ENCODE measurements at places on chromosomes 3 and 15.

DNA sequence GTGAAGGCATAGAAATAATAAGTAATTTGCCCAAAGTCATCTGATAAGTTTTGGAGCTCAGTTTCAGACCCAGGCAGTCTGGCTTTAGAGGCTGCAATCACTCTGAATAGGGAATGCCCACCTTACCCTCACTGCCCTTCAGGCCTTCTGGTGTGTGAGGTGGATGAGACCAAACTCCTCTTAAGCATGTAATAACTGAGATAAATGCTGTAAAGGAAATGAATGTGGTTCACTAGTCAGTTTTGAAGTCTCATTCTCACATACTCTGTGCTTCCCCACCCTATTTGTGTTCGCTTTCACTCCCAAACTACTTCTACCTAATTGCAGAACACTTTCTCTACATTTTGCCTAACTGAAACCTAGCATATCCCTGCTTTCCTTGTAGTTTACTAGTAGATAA, 144.1 kb downstream of the FILIP1L start:
- DNase-seq = no peak

GRCh38 chr3:139780593-139780992, 102.8 kb upstream of the NMNAT3 start:
- DNase-seq = no peak

GRCh38 chr15:57502116-57502515, 89.6 kb upstream of the MYZAP start:
- no peak for DNase-seq

GRCh38 chr3:112799946-112800345, 46.7 kb downstream of the CD200R1L start:
- no peak for DNase-seq

DNA sequence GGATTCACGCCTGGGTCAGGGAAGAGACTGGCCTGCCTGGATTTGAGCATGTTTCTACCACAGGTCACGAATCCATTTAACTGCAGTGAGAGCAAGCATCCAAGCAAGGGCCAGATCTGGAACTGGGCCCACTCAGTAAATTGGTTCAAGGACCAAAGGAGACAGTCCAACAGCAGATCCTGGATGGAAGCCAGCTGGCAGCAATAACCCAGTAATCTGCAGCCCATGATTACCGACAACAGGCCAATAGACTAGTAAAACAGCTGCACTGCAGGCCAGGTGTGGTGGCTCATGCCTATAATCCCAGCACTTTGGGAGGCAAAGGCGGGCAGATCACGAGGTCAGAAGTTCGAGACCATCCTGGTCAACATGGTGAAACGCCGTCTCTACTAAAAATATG, 11.8 kb downstream of the SAMD7 start:
- no peak for DNase-seq

DNA sequence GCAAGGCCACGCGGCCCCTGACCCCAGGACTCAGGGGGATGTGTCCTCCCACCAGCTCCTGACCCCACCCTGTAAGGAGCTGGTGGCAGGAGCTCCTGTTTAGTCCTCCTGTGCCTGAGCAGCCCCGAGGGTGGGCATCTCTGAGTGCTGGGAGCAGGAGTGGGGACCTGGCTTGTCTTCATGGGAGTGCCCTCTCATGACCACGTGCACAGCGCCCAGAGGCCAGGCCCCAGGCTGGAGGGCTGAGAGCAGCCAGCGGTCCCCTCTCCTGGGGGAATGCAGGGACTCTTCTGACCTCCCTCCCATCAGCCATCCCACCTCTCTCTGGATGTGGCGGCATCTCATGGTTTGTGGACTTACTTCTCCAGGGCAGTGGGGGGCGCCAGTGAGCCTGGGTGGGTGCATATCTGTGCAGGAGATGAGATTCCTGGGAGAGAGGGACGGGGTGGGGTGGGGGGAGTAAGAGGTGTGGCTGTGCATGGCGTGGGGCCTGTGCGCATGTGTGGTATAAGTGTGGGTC, 205.6 kb downstream of the TBC1D2B start:
- no peak for DNase-seq

GRCh38 chr3:121793078-121793477, 41.8 kb downstream of the IQCB1 start:
- no peak for DNase-seq

DNA sequence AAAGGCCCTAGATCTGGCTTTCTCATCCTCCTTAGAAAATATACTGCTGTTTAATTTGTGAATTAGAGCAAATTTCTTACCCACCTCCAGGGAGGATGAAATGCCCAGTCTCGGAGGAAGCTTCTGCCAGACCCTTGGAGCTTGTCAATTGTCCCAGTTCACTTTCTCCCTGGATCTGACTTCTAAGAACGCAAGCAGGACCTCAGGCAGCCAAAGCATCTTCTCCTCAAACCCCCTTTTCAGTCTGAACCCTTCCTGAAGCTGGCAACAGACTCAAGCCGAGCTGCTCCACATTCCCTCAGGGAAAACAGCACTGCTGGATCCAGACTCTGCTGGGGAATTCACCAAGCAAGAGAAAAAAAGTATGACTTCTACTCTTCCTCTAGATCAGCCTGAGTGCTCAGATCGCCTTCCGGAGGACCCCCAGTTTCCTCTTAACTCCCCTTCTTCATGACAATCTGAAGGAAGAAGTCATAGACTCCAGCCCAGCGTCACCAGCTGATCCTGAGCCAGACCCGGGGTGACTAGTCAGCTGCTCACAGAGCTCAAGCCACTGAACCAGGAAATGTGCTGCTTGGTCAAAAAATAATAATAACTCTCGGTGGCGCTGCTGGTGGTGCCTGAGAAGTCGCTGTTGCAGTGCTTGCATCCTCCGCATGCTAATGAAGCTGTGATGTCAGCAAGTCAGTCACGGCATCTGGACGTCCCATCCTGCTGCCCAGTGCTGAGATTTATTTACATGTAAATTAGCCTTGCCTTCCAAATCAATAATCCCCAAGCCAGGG, at the start of gene PRICKLE2:
PRICKLE2 (minus strand) TSS at position 641 of the 785 bp plus-strand sequence. CDS start 26,539 bp downstream, outside the sequence.
- DNase-seq = no peak

DNA sequence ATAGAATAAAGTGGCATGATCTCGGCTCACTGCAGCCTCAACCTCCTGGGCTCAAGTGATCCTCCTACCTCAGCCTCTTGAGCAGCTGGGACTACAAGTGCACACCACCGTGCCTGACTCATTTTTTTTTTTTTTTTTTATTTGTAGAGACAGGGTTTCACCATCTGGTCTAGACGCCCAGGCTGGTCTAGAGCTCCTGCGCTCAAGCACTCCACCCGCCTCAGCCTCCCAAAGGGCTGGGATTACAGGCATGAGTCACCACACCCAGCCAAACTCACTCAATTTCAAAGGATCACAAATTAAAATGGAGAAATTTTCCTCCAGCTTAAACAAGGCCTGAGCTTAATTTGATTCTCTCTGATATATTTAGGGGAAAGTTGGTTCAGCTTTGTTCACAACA, 27.3 kb upstream of the NMB start:
- DNase-seq = no peak

GRCh38 chr3:146145642-146146041, 15.3 kb downstream of the PLOD2 start:
- no peak for DNase-seq

GRCh38 chr3:182284793-182285192, 508.5 kb upstream of the ATP11B start:
- DNase-seq = no peak

DNA sequence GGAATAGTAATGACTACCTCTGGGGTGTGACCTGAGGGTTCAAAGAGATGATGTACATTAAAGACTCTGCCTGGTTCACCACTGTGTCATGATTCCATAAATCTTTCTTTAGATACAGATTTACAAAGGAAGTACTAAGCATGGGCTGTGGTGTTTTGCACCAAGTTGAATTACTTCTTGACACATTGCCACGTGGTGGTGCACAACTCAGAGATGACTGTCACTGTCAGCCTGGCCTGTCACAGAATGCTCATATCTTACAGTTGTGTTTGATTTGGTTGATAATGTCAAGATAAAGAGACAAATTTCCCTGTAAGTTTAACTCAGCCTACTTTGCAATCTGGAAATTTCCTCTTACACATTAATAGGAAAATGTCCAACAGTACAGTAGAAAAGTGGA, 3.2 kb downstream of the CTDSPL start:
- DNase-seq = no peak

- DNase-seq = no peak
Observed at GRCh38 chr3:116939091-116939490, 229.5 kb downstream of the TUSC7 start.

DNA sequence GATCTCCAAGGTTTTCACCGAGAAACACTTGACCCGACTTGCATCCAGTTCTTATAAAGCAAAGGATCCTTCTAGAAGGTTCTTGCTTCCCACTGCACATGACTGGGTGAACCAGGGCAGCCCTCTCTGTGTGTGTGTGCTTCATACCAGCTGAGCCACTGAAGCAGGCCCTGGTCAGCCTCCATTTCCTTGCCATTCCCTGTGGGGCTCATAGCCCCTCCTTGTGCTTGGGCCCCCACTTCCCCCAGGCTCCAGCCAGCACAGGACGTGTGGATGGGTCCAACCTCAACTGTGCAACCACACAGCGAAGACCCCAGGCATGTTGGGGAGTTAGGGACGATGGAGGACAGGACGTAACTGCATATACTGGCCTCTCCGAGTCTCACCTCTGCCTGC, 15.5 kb downstream of the KLF15 start:
- peak; percentile 8 for DNase-seq

DNA sequence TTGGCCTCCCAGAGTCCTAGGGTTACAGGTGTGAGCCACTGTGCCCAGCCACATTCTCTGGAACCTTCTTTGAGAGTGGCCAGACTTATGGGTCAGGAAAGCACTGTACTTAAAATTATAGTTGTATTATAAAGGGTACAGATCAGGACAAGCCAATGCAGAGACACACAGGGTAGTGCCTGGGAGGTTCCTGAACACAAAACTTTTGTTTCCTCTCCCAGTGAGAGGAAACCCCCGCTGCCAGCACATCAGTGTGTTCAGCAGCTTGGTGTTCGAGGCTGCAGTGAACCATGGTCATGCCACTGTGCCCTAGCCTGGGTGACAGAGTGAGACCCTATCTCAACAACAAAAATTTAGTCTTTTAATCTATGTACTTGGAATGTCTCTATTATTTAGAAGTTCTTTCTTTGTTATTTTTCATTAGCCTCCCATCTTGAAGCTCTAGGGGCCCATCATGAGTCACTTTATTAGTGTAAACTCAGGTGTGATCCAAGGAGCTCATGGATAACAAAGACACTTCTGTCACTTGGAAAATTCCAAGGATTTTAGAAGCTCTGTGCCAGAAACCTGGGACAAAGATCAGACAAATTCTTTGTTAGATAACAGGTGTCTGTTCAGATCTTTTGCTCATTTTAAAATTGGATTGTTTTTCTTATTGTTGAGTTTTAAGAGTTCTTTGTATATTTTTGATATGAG, 7.8 kb downstream of the BLOC1S6 start:
- no peak for DNase-seq

- DNase-seq = no peak
Observed at GRCh38 chr3:4220065-4220464, 83.1 kb upstream of the SETMAR start.

- DNase-seq = no peak
Observed at GRCh38 chr3:68880632-68881031, 51.7 kb downstream of the TAFA4 start.

- DNase-seq = no peak
Observed at GRCh38 chr3:69787436-69788168, 48.3 kb downstream of the MITF start.

GRCh38 chr3:187025656-187026316, 95.5 kb downstream of the ST6GAL1 start:
- DNase-seq = peak; percentile 53

DNA sequence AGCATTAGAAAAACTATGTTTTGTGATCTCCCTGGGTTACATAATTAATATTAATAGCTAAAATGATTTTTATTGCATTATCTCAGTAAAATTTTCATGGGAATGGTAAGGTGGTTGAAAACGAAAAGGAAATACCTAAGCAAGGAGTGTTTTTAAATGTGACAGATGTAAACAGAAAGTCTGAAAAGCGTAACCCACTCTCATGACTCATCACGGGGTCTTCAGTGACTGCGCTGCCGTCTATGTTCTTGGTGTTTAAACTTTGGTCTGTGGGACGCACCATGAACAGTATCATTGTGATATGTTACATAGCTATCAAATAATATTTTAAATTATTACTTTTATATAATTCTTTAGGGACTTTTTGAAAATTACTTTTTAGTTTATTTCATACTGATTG, 19.8 kb downstream of the LRCH3 start:
- DNase-seq = no peak

- DNase-seq = no peak
Observed at GRCh38 chr15:92904722-92905571, 4.8 kb downstream of the CHD2 start.

- DNase-seq = no peak
Observed at GRCh38 chr3:25572919-25573385, 91.8 kb downstream of the TOP2B start.

DNA sequence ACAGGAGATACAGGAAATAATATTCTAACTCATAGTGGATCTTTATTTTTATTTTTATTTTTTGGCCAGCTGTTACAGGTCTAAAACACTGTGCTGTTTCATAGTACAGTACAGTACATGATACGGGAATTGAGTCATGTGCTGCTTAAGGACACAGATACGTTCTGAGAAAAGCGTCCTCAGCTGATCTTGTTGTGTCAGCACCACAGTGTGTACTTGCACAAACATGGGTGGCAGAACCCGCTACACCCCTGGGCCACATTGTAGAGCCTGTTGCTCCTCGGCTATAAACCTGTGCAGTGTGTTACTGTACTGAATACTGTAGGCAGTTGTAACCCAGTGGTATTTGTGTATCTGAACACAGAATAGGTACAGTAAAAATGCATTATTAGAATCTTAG, 183.4 kb downstream of the OR4M2 start:
- no peak for DNase-seq

- no peak for DNase-seq
Observed at GRCh38 chr3:54069961-54070360, 52.4 kb upstream of the CACNA2D3 start.

GRCh38 chr15:47991357-47991756, 129.4 kb upstream of the SLC24A5 start:
- DNase-seq = no peak

DNA sequence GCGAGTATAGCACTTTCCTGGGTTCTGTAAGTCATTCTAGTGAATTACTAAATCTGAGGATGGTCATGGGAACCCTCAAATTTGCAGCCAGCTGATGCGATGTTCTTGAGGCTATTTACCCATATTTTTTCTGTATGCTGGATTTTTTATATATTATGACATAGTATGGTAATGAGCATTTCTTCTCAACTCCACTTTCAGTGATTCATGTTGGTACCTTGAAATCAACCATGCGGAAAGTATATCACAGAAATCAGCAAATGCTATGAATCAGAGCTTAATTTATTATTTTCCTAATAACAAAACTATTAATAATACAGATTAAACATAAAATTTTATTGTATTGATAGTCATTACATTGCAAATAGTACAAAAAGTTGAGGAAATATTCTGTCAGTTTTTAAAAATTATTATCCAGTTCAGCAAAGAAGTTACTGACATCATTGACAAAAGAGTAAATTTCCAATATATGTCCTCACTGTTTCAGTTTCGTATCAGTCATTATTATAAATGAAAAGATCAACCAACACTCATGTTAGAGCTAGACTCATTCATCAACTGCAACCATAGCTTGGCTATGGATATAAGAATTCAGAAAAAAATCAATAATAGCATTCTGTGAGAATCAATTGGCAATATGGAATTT, 164.3 kb upstream of the SETMAR start:
- DNase-seq = no peak

- DNase-seq = no peak
Observed at GRCh38 chr3:59836531-59836930, 786.7 kb upstream of the CFAP20DC start.
